DND-41 (cell line): ENCODE measurements at places on chromosomes 12 and 14.
A peak's percentile ranks its signal among the peaks of the same experiment; 100 is the strongest.

- no peaks in the 10 kb centered on the region for H3K27me3 ChIP-seq
- H3K4me1 ChIP-seq: no peaks in the 10 kb centered on the region
- H3K36me3 ChIP-seq: no peaks in the 10 kb centered on the region
- H3K27ac ChIP-seq: no peak overlapping the region
- no peak for DNase-seq
Observed at GRCh38 chr14:104290756-104291122, 152.4 kb downstream of the KIF26A start.

DNA sequence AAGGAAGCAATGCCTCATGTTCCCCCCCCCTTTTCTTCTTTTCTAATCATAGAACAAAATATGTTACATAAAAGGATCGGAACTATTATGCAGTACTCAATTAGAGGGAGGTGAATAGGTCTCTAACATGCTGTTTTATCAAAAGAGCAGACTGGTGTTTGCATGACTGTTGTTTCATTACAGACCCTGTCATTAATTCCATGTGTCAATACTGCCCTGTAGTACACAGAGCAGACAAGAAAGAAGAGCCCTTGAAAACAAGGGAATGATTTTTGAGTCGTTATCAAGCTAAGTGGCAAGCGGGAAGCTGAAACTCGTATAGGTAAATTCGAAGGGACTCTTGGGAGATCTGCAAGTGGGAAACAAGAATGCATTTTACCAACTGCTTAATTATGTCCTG, 76.9 kb upstream of the TMEM263 start:
- H3K4me3 ChIP-seq: no peak overlapping the region
- H3K27me3 ChIP-seq: no peaks in the 10 kb centered on the region
- no peaks in the 10 kb centered on the region for H3K4me1 ChIP-seq
- no peak for DNase-seq
- H3K36me3 ChIP-seq: peaks cover 52% of the 10 kb centered on the region
- no peak overlapping the region for H3K27ac ChIP-seq

DNA sequence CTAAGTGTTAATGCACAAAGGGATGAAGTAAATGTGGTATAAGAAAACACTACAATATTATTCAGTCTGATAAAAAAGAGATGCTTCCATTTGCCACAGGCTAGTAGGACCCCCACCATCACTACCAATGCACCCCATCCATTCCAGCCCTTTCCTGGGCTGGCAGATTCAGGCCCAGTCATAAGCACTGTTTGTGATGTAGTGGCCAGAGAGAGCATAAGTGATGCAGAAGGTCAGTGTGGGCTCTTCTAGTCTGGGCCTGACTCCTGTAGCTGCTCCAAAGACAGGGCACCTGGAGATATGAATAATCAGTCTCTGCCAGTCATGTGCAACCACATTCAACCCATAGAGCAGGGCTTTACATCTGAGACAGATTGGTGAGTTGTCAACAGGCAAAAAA, 1294.7 kb downstream of the TMEM121 start:
- no peaks in the 10 kb centered on the region for H3K4me1 ChIP-seq
- H3K27me3 ChIP-seq: no peaks in the 10 kb centered on the region
- no peaks in the 10 kb centered on the region for H3K36me3 ChIP-seq

- H3K27ac ChIP-seq: no peak overlapping the region
- no peaks in the 10 kb centered on the region for H3K36me3 ChIP-seq
- DNase-seq: no peak
Observed at GRCh38 chr14:32896979-32897697, 41.5 kb upstream of the NPAS3 start.

GRCh38 chr14:48580692-48581091, 905.3 kb upstream of the MDGA2 start:
- no peaks in the 10 kb centered on the region for H3K36me3 ChIP-seq
- no peak for DNase-seq
- H3K27me3 ChIP-seq: no peaks in the 10 kb centered on the region
- no peak overlapping the region for H3K4me3 ChIP-seq
- H3K27ac ChIP-seq: no peak overlapping the region
- no peaks in the 10 kb centered on the region for H3K4me1 ChIP-seq

- peak overlapping the region; percentile 80 for H3K27ac ChIP-seq
- no peaks in the 10 kb centered on the region for H3K27me3 ChIP-seq
- H3K4me3 ChIP-seq: peak overlapping the region; percentile 58
- H3K36me3 ChIP-seq: no peaks in the 10 kb centered on the region
Observed at GRCh38 chr14:91021991-91022621, 38.3 kb downstream of the RPS6KA5 start.

GRCh38 chr14:60756847-60757246, 22.3 kb downstream of the MNAT1 start:
- H3K36me3 ChIP-seq: no peaks in the 10 kb centered on the region
- peaks cover 50% of the 10 kb centered on the region for H3K4me1 ChIP-seq
- H3K27ac ChIP-seq: no peak overlapping the region
- H3K27me3 ChIP-seq: no peaks in the 10 kb centered on the region

GRCh38 chr12:88743946-88744685, 163.8 kb upstream of the KITLG start:
- DNase-seq: no peak
- H3K27ac ChIP-seq: no peak overlapping the region
- H3K4me3 ChIP-seq: no peak overlapping the region
- no peaks in the 10 kb centered on the region for H3K4me1 ChIP-seq
- no peaks in the 10 kb centered on the region for H3K27me3 ChIP-seq

DNA sequence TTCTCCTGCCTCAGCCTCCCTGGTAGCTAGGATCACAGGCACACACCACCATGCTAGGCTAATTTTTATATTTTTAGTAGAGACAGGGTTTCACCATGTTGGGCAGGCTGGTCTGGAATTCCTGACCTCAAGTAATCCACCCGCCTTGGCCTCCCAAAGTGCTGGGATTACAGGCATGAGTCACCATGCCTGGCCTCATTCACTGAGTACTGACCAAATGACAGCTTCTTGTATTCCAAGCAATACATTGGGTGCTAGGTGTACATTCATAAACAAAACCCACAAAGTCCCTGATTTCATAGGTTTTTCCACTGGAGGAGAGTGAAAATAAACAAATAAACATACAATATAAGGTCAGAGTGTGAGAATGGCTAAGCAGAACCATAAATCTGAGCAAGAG, 136.3 kb downstream of the HELB start:
- no peaks in the 10 kb centered on the region for H3K27me3 ChIP-seq
- DNase-seq: no peak
- no peak overlapping the region for H3K27ac ChIP-seq

- H3K4me1 ChIP-seq: peaks cover 31% of the 10 kb centered on the region
- no peaks in the 10 kb centered on the region for H3K27me3 ChIP-seq
- peak; percentile 68 for DNase-seq
- H3K4me3 ChIP-seq: peak overlapping the region; percentile 88
- peak overlapping the region; percentile 95 for H3K27ac ChIP-seq
Observed at GRCh38 chr12:132084621-132085290, 59.4 kb downstream of the DDX51 start.

DNA sequence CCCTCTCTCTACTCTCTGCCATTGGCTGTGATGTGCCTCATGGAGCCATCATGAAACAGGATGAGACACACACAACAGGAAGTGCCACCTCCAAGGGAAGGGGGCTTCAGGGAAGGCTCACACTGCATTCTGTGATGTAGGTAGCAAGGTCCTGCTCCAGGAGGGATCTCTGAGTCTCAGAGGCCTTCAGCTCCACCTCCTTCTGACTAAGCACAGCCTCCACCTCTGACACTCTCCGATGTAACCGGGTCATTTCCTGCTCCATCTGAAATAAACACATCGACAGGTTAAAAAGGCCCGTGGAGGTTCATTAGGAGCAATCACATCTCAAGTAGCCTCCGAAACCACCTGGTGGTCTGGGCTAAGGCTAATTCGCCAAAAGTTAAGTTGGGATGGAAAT, 93.3 kb downstream of the CIT start:
- no peaks in the 10 kb centered on the region for H3K4me1 ChIP-seq
- peaks cover 88% of the 10 kb centered on the region for H3K36me3 ChIP-seq
- no peak overlapping the region for H3K4me3 ChIP-seq

DNA sequence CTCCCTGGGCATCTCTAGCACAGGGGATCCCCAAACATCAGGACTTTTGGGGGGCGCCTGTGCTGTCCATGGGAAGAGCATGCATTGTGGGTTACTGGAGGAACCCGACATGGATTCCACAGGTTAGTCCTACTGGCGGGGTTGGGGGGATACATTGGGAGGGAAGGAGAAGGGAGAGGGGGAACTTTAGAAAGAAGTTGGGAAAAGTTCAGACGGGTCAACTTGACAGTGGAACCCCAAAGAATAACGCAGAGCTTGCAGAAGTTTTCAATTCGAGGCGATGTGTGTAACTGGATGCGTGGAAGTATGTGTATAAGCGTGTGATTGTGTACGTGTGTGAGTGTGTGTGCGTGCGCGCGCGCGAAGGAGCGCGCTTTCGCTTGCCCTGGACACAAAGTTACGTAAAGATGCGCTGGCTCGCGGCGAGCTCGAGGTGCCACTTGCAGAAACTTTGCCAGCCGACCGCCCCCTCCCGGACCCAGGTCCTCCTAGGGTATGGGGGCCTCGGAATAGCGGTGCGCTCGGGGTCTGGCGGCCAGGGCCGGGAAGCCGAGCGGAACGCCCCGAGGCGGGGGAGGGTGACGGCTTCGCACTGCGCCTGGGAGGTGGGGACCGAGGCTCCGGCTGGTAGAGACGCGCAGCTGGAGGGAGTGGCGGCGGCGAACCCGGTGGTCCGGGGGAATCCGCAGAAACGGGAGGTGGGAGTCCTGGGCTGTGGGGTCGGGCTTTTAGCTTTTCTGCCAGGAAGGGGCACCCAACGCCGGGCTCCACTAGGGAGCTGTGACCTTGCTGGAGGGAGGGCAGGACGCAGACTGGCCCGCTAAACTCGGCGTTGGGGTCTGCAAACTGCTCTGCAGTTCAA, 669 bp downstream of the RFX4 start:
- no peak overlapping the region for H3K27ac ChIP-seq
- no peaks in the 10 kb centered on the region for H3K36me3 ChIP-seq
- H3K27me3 ChIP-seq: peaks cover 3% of the 10 kb centered on the region
- no peak overlapping the region for H3K4me3 ChIP-seq
- no peaks in the 10 kb centered on the region for H3K4me1 ChIP-seq
- DNase-seq: no peak

GRCh38 chr14:61555056-61555838, 140.1 kb upstream of the HIF1A start:
- peaks cover 46% of the 10 kb centered on the region for H3K4me1 ChIP-seq
- H3K4me3 ChIP-seq: no peak overlapping the region
- H3K27ac ChIP-seq: no peak overlapping the region
- peaks cover 20% of the 10 kb centered on the region for H3K36me3 ChIP-seq

DNA sequence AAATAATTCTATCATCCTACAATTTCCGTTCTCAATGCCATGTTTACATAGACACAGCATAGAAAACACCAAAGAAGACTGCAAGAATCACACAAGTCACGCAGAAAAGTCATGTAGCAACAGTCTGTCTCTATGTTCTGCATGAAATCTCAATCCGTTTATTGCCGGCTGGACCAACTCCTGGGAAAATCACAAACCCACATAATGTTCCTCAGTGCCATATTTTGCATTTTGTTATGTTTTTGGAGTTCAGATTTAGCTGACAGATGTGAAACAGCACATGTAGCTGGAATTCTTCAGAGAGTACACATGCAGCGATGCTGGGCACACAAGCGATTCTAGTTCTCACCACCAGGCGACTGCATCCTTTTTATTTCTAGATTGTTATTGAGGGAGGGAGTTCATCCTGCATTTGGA, 193.1 kb downstream of the APAF1 start:
- H3K4me3 ChIP-seq: no peak overlapping the region
- H3K27ac ChIP-seq: no peak overlapping the region
- H3K36me3 ChIP-seq: no peaks in the 10 kb centered on the region
- peaks cover 12% of the 10 kb centered on the region for H3K27me3 ChIP-seq

DNA sequence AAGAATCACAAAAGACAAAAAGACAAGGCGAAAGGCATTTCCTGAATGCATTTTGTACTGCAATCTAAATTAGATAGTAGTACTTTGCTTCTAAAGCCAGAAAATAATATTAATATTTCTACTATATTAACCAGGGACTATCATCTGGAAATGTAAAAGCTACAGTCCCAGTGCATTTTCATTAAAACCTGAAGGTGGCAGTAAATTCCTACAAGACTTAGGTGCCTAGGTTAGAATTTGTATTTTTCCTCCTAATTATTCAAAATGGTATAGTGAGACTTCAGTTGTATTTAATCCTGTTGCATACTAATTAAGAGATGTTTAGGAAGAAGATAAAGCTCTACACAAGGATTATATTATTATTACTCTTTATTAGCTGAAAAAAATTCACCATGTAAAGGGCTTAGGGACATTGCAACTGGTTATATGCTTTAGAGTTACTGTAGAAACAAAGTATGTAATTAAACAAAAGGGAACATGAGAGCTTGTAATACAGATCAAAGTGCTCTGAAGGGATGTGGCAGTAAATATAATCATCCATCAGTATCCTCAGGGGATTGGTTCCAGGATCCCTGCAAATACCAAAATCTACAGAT, 53.6 kb downstream of the BRMS1L start:
- H3K36me3 ChIP-seq: no peaks in the 10 kb centered on the region
- H3K4me3 ChIP-seq: no peak overlapping the region
- no peak overlapping the region for H3K27ac ChIP-seq
- DNase-seq: no peak

DNA sequence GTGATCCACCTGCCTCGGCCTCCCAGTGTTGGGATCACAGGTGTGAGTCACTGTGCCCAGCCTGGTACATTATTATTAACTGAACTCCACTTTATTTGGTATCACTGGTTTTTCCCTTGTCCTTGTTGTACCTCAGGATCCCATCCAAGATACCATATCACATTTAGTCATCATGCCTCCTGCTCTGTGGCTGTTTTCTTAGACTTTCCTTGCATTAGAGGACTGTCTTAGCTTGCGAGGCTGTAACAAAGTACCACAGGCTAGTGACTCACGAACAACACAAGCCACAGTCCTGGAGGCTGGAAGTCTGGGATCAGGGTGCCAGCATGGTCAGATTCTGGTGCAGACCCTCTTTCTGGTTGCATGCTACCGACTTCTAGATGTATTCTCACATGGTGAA, 12.2 kb downstream of the KLC1 start:
- no peak for DNase-seq
- H3K4me3 ChIP-seq: no peak overlapping the region
- H3K4me1 ChIP-seq: no peaks in the 10 kb centered on the region
- H3K36me3 ChIP-seq: peaks cover 14% of the 10 kb centered on the region
- no peak overlapping the region for H3K27ac ChIP-seq

DNA sequence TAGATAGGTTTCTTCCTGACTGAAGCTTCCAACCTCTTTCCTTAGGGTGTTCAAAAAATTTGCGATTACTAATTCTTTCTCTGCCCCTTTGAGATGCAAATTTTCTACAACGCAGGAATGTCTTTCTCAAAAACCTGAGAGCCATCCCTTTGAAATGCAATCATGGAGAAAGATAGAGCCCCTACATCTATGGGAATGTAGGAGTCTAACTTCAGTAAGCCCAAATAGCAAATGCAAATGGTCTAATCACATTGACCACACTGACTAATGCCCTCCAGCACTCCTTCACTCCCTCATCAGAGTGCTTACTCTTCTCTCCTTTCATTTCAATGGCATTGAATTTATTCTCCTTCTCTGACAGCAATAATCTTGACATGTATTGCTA, 107.1 kb downstream of the SLC6A15 start:
- no peaks in the 10 kb centered on the region for H3K27me3 ChIP-seq
- no peak overlapping the region for H3K27ac ChIP-seq
- no peaks in the 10 kb centered on the region for H3K36me3 ChIP-seq
- H3K4me1 ChIP-seq: no peaks in the 10 kb centered on the region
- no peak for DNase-seq
- no peak overlapping the region for H3K4me3 ChIP-seq
